ENCODE measurements at places on chromosomes 1 and 21. TPM values are rescaled to one million over a fixed set of nuclear protein-coding genes. Genes with fewer than 3 reads are reported as not detected.

DNA sequence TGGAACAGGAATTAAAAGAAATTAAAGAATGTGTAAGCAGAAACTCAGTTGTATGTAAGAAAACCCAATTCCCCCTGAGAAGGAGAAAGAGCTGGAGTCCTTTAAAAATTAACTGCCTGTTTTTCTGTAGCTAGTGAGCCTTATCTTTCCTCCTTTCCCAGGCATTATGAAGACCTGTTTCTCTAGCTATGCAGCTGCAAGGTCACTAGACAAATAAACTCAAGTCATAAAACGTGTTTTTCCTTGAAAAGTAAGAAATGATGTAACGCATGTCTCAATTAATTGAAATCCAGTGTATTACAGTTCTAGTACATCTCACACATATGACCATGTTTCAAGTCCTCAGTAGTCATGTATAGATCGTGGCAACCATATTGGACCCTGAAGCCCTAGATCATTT lies 5.3 kb downstream of the S100A12 start:
- no peak overlapping the region for H3K4me3 ChIP-seq
- no peaks in the 10 kb centered on the region for H3K36me3 ChIP-seq
- DNase-seq = no peak
- no peak overlapping the region for H3K27ac ChIP-seq
- no peaks in the 10 kb centered on the region for H3K4me1 ChIP-seq

DNA sequence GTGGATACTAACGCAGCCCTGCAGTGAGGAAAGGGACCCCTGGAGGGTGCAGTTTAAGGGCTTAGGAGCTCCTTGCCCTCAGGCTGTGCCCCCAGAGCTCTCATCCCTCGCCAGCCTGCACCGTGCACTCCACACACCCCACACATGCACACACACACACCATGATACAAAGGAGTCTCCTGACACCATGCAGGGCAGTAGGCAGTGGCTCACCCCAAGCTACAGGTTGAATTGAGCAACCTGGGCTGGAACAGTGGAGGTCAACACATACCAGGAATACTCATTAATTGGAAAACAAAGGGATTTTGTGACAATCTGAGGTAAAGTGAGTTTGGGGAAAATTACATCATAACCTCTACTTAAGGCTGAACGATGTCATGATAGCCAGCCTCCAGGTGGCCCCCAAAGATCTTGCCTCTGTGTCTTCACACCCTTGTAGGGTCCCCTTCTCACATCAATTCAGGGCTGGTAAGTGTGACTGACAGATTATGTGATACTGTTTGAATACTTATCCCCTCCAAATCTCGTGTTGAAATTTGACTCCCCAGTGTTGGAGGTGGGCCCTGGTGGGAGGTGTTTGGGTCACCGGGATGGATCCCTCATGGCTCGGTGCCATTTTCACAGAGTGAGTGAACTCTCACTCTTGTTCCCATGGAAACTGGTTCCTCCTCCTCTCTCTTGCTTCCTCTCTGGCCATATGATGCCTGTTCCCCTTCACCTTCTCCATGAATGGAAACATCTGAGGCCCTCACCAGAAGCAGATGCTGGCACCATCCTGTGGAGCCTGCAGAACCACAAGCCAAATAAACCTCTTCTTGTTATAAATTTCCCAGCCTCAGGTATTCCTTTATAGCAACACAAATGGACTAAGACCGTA lies 111.0 kb upstream of the RAB4A start:
- DNase-seq = no peak
- H3K27me3 ChIP-seq = no peaks in the 10 kb centered on the region
- no peak overlapping the region for H3K4me3 ChIP-seq
- H3K36me3 ChIP-seq = no peaks in the 10 kb centered on the region
- H3K4me1 ChIP-seq = peaks cover 7% of the 10 kb centered on the region
- no peak overlapping the region for H3K27ac ChIP-seq

DNA sequence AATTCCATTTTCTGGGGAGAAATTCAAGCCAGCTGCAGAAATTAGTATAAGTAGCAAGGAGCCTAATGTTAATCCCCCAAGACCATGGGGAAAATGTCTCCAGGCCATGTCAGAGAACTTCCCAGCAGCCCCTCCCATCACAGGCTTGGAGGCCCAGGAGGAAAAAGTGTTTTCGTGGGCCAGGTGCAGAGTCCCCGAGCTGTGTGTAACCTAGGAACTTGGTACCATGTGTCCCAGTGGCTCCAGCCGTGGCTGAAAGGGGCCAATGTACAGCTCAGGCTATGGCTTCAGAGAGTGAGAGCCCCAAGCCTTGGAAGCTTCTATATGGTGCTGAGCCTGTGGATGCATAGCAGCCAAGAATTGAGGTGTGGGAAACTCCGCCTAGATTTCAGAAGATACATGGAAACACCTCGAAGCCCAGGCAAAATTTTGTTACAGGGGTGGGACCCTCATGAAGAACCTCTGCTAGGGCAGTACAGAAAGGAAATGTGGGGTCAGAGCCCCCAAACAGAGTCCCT lies 286.3 kb downstream of the MATN1 start:
- no peaks in the 10 kb centered on the region for H3K4me1 ChIP-seq
- H3K27ac ChIP-seq = no peak overlapping the region
- H3K4me3 ChIP-seq = no peak overlapping the region
- H3K27me3 ChIP-seq = peaks cover 12% of the 10 kb centered on the region
- DNase-seq = no peak

- no peak overlapping the region for H3K27ac ChIP-seq
- no peak overlapping the region for H3K4me3 ChIP-seq
- DNase-seq = no peak
- no peaks in the 10 kb centered on the region for H3K4me1 ChIP-seq
- no peaks in the 10 kb centered on the region for H3K27me3 ChIP-seq
- no peaks in the 10 kb centered on the region for H3K36me3 ChIP-seq
Measured at GRCh38 chr1:206892351-206892984, 4.8 kb upstream of the IL24 start.

GRCh38 chr1:109252167-109252892 lies 3.0 kb downstream of the CELSR2 start:
- peaks cover 8% of the 10 kb centered on the region for H3K27me3 ChIP-seq
- no peak for DNase-seq
- no peak overlapping the region for H3K4me3 ChIP-seq
- peaks cover 51% of the 10 kb centered on the region for H3K4me1 ChIP-seq
- no peaks in the 10 kb centered on the region for H3K36me3 ChIP-seq
- H3K27ac ChIP-seq = no peak overlapping the region

DNA sequence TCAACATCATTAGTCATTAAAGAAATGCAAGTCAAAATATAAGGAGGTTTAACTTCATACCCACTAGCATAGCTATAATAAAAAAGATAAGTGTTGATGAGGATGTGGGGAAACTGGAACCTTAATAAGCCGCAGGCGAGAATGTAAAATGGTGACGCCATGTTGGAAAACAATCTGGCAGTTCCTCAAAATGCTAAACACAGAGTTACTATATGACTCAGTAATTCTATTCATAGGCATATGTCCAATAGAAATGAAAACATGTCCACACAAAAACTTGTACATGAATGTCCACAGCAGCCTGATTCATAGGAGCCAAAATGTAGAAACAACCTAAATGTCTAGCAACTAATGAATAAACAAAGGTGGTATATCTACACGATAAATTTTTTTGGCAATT lies 23.2 kb downstream of the DDX59 start:
- H3K4me3 ChIP-seq = no peak overlapping the region
- no peak for DNase-seq
- H3K4me1 ChIP-seq = no peaks in the 10 kb centered on the region
- no peak overlapping the region for H3K27ac ChIP-seq
- peaks cover 5% of the 10 kb centered on the region for H3K36me3 ChIP-seq
- no peaks in the 10 kb centered on the region for H3K27me3 ChIP-seq

DNA sequence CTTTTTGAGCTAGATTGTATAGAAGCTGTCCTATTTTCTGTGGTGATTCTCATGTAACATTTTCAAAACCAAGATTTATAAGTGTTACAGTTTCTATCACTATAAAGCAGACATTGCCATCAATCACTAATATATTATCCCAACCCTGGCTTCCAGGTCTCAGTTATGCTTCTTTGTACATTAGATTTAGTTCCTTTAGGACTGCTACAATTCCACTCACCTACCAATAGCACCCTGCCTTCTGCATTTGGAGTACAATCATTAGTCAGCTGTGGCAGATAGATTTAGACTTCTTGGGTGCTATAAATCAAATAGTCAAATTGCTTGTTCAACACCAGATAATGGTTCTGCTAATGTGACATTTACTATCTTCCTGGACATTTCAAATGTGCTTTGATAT lies 281.6 kb downstream of the BRINP3 start:
- no peak overlapping the region for H3K27ac ChIP-seq
- DNase-seq = no peak
- H3K36me3 ChIP-seq = no peaks in the 10 kb centered on the region

DNA sequence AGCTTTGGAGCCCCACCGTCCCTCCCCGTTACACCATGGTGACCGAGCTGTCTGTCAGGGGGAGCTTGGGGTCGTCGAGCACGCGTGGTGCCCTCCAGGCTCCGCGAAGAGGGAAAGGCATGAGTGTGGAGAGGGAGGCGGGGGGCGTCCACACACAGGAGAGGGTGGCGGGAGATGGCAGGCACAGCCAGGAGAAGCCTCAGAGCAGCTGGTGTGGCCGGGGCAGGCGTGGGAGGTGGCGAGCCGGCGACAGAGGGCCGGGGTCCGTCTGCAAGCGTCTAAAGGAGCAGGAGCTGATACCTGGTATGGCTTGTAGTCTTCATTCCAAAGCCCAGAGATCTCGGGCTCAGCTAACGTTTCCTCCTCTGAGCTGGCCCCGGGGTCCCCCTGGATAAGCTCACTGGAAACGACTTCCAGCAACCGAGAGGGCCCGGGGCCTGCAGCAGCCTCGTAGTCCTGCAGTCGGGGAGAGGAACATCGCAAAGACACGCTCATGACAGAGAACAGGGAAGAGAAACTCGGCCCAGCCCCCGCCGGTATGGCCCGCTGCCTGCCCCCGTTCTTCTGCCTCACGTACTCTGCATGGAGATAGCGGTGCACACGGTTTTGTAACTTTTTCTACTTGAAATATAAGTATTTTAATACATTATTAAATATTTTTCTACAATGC lies 37.4 kb downstream of the CFAP74 start:
- no peaks in the 10 kb centered on the region for H3K27me3 ChIP-seq
- peaks cover 4% of the 10 kb centered on the region for H3K4me1 ChIP-seq
- H3K4me3 ChIP-seq = no peak overlapping the region
- no peak overlapping the region for H3K27ac ChIP-seq
- H3K36me3 ChIP-seq = no peaks in the 10 kb centered on the region
- DNase-seq = no peak

The TINAGL1 gene
- total RNA-seq = not detected

DNA sequence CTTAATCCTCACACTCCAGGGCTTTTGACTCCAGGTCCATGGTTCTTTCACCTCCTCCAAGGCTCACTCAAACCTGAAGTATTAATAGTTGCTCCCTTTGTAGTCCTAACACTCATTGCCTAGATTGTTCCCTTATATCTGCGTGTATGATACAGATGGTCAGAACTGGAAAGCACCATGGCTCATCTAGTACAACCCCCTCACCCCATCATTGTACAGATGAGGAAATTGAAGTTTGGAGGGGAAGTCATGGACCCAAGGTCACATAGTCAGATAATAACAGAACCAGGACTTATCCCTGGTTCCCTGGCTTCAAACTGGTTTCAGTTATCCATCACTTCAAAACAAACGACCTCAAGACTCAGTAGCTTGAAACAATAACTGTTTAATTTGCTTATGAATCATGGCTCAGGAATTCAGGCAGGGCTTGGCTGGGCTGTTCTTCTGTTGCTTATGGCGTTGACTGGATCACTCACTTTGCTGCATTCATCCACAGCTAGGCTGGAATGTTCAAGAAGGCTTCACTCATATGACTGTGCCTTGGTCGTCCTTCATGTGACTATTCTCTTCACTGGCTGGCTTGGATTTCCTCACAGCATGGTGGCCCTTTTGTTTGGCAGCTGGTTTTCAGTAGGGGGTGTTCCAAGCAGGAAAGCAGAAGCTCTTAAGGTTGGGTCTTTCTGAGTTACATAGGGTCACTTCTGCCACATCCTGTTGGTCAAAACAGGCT lies 5.0 kb downstream of the NOS1AP start:
- H3K36me3 ChIP-seq = no peaks in the 10 kb centered on the region
- H3K27ac ChIP-seq = no peak overlapping the region
- no peak for DNase-seq

The RXFP4 gene
- total RNA-seq = not detected

- no peaks in the 10 kb centered on the region for H3K36me3 ChIP-seq
- no peak for DNase-seq
- no peak overlapping the region for H3K27ac ChIP-seq
- no peaks in the 10 kb centered on the region for H3K27me3 ChIP-seq
Measured at GRCh38 chr1:229171934-229172333, 99.0 kb upstream of the RAB4A start.

The RAB25 gene
- total RNA-seq = 2.4 TPM

The OR2AJ1 gene
- total RNA-seq = not detected

DNA sequence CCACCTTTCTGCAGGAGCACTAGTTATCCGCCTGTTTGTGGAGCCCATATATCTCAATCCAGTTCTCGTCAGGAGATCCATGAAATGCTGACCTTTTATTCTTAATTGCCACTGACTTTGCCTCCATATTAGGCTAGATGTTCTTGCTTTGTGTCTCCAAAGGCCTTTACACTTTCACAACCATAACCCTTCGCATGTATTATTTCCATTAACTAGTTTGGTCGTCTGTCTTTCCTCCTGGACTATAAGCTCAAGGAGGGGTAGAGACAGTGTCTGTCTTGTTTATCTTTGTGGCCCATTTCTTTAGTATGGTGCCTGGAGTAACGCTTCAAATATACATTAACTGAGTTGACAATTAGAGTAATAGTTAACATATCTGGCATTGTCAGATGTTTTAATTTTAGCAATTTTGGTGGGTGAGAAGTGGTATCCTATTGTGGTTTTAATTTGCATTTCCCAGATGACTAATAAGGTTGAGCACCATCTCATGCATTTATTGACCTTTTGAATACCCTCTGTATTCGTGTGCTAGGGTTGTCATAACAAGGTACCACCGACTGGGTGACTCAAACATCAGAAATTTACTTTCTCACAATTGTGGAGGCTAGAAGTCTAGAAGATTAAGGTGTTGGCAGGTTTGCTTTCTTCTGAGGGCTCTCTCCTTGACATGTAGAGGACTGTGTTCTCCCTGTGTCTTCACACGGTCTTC lies 21.7 kb upstream of the IL12RB2 start:
- no peak overlapping the region for H3K27ac ChIP-seq
- no peak for DNase-seq
- H3K36me3 ChIP-seq = no peaks in the 10 kb centered on the region
- H3K4me1 ChIP-seq = no peaks in the 10 kb centered on the region
- no peak overlapping the region for H3K4me3 ChIP-seq

DNA sequence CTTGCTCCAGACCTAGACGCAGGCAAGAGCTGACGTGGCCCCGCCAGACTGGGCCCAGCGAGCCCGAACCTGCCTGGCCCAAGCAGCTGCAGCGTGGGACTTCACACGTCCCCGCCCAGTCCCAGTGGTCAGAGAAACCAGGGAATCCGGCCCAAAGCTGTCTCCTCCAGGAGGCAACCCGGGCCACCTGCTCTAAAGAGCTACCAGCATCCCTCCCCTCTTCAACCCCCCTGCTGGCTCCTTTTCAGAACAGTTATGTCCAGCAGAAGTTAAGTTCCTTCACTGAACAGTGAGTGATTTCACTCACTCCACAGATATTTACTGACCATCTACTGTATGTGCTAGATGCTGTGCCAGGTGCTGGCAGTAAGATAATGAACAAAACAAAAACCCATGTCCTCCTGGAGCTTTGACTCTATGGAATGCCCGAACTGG lies 2.1 kb upstream of the EFNA1 start:
- peak overlapping the region; percentile 64 for H3K4me3 ChIP-seq
- H3K27me3 ChIP-seq = peaks cover 97% of the 10 kb centered on the region
- DNase-seq = peak; percentile 46
- H3K27ac ChIP-seq = no peak overlapping the region
- H3K4me1 ChIP-seq = peaks cover 59% of the 10 kb centered on the region

All from neural progenitor cell (in vitro differentiated cells).